ENCODE measurements at places on chromosomes 16 and 17.

- DNase-seq: peak; percentile 8
These were observed 8.9 kb upstream of the KRTAP17-1 start for GRCh38 chr17:41324180-41325075.

DNA sequence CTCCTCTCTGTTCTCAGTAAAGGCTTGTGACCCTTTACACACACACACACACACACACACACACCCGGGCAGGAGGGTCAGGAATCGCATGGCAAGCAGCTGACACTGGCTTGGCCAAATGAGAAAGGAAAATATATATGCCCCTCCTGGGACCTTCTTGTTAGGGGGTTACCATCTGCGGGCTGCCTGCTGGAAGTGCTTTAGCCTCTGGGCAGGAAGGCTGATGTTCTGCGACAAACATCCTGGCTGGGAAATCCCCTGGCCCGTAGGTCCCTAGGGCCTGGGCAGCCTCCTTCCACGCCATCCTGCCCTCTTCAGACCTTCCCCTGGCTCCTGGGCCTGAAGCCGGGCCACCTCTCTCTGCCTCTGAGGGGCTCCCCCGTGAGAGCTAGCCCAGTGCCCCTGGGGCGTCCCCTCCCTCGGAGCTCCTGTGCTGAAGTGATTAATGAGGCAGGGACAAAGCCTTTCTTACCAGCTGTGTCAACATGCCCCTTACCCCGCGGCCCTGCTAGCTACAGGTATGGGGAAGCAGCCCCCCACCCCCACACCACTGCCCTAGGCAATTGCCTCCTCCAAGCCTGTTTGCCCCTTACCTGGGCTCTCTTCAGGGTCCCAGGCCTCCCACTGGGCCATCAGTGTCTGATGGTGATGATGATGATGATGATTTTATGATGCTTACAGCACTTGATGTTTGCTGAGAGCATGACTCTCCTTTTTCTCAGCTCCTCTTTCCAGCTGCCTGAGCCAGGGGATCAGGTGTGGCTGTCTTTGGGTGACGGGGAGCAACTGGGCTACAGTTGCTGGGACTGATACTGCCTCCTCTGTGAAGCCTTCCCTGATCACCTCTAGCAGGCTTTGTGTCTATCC is 32.8 kb upstream of the ETV4 start:
- DNase-seq: no peak

- DNase-seq: no peak
These were observed 10.5 kb downstream of the DBNDD1 start for GRCh38 chr16:90008708-90009145.

DNA sequence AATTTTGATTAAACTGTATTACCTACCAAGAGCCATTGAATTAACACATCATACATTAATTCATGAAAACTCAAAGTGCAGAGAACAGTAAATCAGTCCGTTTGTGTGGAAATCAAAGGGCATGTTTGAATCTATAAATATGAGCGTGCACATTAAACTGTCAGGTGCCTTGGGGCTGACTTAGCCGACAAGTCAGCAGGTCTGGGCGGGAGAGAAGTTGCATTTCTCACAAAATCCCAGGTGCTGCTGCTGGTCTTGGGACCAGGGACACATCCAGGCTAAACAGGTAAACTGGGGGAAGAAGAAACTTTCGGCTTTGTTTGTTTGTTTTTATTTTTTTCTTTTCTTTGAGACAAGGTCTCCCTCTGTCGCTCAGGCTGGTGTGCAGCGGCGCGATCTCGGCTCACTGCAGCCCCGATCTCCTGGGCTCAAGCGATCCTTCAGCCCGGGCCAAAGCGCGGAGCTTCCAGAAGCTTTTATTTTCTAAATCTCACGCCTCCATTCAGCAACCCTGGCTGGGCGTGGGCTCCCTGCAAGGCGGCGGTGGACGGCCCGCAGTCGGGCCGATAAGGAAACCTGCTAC is 213.9 kb downstream of the MRTFB start:
- no peak for DNase-seq

- no peak for DNase-seq
These were observed 16.7 kb downstream of the GNGT2 start for GRCh38 chr17:49193513-49194296.

DNA sequence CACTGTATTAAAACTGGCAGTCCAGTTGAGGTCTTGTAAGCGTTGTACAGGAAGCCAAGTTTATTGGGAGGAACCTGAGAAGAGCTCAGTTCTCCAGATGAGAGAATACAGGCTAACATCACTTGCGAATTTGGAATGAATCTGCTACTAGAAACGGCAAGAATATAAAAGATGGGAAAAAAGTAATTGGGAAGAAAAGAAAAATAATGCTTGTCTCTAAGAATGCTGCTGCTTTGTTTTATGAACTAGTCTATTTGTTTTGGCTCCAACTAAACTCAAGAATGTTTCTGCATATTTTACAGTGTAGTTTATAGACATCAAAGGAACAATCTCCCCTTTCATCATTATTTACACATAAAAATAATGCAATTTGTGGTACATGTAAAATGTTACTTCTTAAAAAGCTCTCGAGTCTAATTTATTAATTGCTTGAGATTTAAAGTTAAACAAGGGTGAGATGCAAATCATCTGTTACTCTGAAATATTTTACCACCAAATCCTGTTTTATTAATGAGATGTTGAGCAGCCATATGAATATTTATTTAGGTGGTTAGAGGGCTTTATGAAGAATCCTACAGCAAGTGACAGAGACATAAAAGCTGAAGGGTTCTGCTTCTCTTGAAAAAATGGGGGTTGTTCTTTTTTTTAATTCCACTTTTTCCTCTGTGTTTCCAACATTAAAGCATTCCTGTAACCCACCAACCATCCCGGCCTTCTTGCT is 162.1 kb upstream of the AXIN2 start:
- no peak for DNase-seq

DNA sequence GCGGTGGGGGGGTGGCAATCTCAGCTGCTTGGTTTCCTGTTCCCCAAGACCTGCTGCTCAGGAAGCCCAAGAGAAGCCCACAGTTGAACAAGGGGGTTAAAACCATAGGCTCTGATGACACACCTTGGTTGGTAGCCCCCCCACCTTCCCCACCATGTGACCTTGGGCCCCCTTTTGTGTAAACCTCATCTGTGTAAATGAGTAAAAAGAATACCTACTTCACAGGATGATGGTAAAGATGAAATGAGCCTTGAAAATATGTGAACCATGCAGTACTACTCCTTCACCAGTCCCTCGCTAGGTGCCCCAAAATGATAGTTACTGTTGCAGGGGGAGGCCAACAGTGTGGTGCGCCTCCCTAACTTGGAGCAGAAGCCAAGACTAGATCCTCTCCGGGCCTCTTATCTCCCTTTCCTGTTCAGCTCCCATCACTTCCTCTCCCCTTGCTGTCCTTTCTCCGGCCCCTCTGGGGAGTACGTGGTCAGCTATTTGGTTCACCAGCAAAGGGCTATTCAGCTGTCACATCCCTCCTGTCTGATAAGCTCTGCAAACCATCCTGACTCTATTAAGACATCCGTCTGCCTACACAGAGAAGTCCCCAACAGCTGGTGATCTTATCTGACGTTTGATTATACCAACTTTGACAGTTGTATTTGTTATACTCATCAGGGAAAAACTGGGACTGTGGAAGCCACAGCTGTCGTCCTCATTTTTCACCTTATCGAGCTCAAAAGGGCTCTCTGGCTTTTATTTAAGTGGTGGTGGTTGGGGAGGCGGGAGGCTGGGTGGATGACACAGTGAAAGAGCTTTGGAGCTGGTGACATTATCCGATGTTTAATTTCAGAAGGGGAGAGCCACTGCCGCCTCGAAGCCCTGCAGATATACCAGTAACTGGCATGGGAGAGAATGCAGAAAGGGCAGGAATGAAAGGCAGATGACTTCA is 19.9 kb downstream of the DCAKD start:
- no peak for DNase-seq

GRCh38 chr17:75287221-75287620 is 2.0 kb downstream of the SLC25A19 start:
- no peak for DNase-seq

- no peak for DNase-seq
These were observed 238.7 kb upstream of the TNRC6C start for GRCh38 chr17:77719806-77720205.

- no peak for DNase-seq
These were observed 821 bp downstream of the SOCS7 start for GRCh38 chr17:38352245-38353085.

GRCh38 chr17:42617956-42618431 is 8.5 kb downstream of the TUBG1 start:
- no peak for DNase-seq

DNA sequence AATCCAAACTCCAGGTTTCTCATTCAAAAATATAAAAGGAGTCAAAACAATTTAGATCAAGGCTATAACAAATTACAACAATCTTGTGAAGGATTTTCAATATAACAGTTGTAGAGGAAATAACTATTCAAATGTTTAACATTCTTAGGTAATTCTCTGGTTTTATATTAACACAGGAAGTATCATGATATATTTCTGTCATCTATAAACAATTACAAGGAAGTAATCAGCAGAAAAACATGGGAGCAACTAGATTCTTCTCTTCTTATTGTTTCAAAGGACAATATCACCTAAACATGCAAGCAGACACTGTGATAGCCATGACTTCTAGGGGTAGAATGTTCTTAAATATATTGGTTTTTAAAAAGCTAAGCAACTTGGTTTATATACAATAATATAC is 49.9 kb downstream of the FBXL20 start:
- no peak for DNase-seq

DNA sequence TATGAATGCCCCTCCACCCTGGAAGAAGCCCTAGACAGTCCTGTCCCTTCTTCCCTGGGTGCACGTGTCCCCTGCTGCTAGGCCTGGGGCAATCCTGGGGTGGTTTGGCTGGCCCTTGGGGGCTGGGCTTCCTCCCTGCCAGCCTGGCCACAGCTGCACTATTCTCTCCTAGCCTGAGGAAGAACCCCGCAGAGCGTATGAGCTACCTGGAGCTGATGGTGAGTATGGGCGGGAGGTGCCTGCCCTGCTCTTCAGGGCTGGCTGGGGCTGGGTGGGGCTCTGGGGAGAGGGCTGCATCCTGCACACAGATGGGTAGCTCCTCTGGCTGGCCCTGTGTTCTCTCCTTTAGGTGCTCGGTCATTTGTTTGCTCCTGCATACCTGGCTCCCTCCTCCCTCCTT is 28.8 kb downstream of the MAP2K3 start:
- DNase-seq: no peak

DNA sequence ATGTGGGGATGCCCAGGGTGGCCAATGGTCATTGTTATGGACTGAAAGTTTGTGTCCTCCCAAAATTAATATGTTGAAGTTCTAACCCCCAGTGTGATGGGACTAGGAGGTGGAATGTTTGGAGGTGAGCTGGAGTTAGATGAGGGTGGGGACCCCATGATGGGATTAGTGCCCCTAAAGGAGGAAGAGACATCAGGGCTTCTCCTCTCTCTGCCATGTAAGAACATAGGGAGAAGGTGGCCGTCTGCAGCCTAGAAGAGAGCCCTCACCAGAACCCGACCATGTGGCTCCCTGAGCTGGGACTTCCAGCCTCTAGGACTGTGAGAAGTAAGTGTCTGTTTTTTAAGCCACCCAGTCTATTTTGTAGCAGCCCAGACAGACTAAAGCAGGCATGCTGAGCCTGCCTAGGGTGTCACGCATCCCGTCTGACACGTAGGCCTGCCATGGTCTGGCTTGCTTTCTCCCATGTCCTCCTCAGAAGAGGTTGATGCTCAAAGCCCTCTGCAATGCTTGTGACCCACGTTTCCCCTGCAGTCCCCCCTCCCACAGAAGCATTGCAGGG is 4.0 kb upstream of the PRPSAP1 start:
- DNase-seq: no peak

GRCh38 chr17:44901411-44901921 is 2.2 kb upstream of the EFTUD2 start:
- DNase-seq: no peak

GRCh38 chr17:44307387-44308186 is 814 bp upstream of the RUNDC3A start:
- no peak for DNase-seq

GRCh38 chr16:9800186-9800738 is 382.0 kb downstream of the GRIN2A start:
- no peak for DNase-seq

DNA sequence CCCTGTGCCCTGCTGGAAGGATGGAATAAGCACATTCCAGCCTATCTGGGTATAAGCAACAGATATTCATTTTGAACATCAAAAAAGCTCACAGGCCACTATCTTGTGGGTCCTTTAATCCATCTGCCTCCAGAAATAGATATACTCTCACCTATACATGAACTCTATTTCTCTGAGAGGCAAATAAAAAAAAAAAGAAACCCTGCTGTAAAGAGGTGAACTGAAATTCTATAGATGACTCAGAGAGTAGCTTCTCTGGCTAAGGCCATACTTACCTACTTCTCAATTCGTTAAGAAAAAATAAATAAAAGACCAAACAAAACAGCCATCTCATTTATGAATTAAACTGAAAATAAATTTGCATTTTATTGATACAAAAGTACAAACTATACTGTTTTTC is 86.3 kb downstream of the DYNLRB2 start:
- DNase-seq: no peak

- DNase-seq: no peak
These were observed 18.6 kb downstream of the RNF43 start for GRCh38 chr17:58398574-58399266.

- no peak for DNase-seq
These were observed 3.6 kb downstream of the PER1 start for GRCh38 chr17:8148560-8148959.

GRCh38 chr16:9906218-9906617 is 276.0 kb downstream of the GRIN2A start:
- no peak for DNase-seq

- DNase-seq: no peak
These were observed 8.4 kb downstream of the HOXB4 start for GRCh38 chr17:48569674-48570324.

DNA sequence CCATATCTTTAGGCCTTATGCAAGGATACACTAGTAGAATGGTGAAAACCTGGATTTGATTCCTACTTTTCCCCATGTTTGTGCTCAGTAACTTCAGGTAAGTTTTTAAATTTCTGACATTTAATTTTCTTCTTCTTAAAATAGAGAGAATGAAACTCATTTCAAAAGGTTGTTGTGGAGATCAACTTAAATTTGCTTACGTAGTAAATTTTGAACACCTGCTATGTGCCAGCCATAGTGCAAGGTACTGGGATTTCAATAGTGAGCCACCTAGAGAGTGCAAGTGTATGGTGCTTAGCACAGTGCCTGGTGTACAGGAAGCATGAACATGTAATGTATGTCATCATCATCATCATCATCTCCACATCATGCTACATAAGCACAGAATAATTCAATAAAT is 73.6 kb upstream of the SMIM36 start:
- no peak for DNase-seq

GRCh38 chr17:18368946-18369345 is 5.6 kb upstream of the SHMT1 start:
- DNase-seq: no peak

DNA sequence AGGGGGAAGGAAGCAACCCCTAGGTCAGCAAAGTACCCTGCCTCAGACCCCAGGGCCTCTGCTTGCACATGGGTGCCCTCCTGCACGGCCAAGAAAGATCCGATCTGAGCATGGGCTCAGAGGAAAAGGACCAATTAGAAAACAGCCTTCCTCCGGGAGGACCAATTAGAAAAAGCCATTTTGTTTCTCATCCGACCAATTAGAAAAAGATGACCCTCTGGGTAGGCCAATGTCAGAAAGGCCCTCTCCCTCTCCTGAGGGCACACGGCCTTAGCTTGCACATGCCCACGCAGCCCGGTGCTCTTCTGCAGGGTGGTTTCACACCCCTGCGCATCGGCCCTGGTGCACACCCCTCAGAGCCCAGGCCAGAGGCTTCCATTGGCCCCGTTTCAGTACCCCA is 5.1 kb upstream of the CISD3 start:
- no peak for DNase-seq

- DNase-seq: no peak
These were observed 11.9 kb downstream of the PIPOX start for GRCh38 chr17:29054835-29055234.

- DNase-seq: no peak
These were observed 1.4 kb downstream of the ALDOA start for GRCh38 chr16:30066761-30067583.

Measured in NCI-H2107 (cell line).